ENCODE measurements at places on chromosomes 4 and X. TPM values are rescaled to one million over a fixed set of nuclear protein-coding genes. Genes with fewer than 3 reads are reported as not detected.

HNRNPD gene
- 19.5 TPM for total RNA-seq

CDX4 gene
- not detected for total RNA-seq

CDK16 gene
- total RNA-seq = 89.5 TPM

DAPP1 gene
- total RNA-seq = not detected

PPEF2 gene
- total RNA-seq = not detected

AVPR2 gene
- total RNA-seq = not detected

GRCh38 chrX:87067795-87068369 is 449.7 kb upstream of the KLHL4 start:
- H3K27me3 ChIP-seq = no peaks in the 10 kb centered on the region
- H3K4me1 ChIP-seq = no peaks in the 10 kb centered on the region

DNA sequence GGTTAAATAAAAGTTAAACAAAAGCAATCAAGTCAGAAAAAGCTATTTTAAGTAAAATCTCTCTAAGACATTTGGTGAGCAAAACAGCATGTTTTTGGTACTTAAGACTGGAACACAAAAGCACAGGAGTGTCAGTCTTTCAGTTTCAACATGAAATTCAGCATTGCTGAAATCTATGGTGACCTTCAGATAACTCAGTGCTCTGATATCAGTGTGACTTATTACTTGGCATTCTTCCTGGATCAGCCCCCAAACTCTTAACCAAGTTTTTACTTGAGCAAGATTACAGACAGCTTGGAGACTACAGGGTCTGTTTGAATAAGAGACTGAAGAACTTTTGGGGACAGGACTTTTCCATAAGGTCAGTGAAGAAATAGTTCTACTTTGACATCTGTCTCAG is 437.2 kb downstream of the RAPGEF2 start:
- H3K36me3 ChIP-seq = no peaks in the 10 kb centered on the region
- no peaks in the 10 kb centered on the region for H3K4me1 ChIP-seq
- H3K4me3 ChIP-seq = no peak overlapping the region
- no peaks in the 10 kb centered on the region for H3K27me3 ChIP-seq
- no peak overlapping the region for H3K27ac ChIP-seq
- no peak for DNase-seq

GRCh38 chr4:45765521-45765920 is 358.3 kb downstream of the GABRG1 start:
- no peaks in the 10 kb centered on the region for H3K36me3 ChIP-seq
- no peak overlapping the region for H3K27ac ChIP-seq
- H3K4me3 ChIP-seq = no peak overlapping the region
- no peaks in the 10 kb centered on the region for H3K27me3 ChIP-seq

GRCh38 chr4:55768291-55768690 is 51.3 kb upstream of the EXOC1L start:
- no peak overlapping the region for H3K4me3 ChIP-seq
- peak; percentile 48 for DNase-seq
- H3K4me1 ChIP-seq = peaks cover 5% of the 10 kb centered on the region
- H3K36me3 ChIP-seq = no peaks in the 10 kb centered on the region
- no peaks in the 10 kb centered on the region for H3K27me3 ChIP-seq

DNA sequence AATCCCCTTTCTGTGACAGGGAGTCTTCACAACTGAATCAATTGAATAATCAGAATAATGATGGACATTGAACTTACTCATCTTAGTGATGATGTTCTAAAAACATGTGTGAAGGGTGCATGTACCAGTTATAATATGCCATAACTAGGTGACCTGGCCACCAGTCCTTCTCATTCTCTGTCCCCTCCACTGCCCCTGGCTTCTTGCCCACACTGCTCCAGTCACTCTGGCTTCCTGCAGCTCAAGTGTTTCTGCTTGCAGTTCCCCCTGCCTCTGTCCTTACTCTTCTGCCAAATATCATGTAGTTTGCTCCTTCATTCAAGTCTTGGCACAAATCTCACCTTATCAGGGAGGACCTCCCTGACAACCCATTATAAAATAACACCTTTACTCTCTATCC is 168.1 kb upstream of the SLC7A11 start:
- no peak for DNase-seq
- H3K27me3 ChIP-seq = no peaks in the 10 kb centered on the region
- H3K36me3 ChIP-seq = no peaks in the 10 kb centered on the region
- H3K4me1 ChIP-seq = peaks cover 20% of the 10 kb centered on the region

DNA sequence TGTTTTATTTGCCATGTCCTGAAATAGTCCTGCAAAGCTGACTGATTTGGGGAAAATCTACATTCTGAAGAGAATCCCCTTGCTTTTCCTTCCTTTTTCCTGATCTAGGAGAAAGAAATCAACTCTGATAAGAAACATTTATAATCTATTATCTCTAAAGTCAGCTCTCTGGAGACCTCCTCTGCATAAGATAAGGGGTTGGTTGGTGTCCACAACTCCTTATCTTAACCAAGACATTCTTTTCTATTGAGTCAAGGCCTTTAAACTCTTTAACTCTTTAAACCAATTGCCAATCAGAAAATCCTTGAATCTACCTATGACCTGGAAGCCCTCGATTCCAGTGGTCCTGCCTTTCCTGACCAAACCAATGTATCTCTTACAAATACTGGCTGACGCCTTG is 373.6 kb upstream of the RASGEF1B start:
- H3K4me1 ChIP-seq = no peaks in the 10 kb centered on the region
- no peak for DNase-seq
- H3K36me3 ChIP-seq = no peaks in the 10 kb centered on the region
- no peak overlapping the region for H3K27ac ChIP-seq
- H3K4me3 ChIP-seq = no peak overlapping the region
- H3K27me3 ChIP-seq = no peaks in the 10 kb centered on the region

DNA sequence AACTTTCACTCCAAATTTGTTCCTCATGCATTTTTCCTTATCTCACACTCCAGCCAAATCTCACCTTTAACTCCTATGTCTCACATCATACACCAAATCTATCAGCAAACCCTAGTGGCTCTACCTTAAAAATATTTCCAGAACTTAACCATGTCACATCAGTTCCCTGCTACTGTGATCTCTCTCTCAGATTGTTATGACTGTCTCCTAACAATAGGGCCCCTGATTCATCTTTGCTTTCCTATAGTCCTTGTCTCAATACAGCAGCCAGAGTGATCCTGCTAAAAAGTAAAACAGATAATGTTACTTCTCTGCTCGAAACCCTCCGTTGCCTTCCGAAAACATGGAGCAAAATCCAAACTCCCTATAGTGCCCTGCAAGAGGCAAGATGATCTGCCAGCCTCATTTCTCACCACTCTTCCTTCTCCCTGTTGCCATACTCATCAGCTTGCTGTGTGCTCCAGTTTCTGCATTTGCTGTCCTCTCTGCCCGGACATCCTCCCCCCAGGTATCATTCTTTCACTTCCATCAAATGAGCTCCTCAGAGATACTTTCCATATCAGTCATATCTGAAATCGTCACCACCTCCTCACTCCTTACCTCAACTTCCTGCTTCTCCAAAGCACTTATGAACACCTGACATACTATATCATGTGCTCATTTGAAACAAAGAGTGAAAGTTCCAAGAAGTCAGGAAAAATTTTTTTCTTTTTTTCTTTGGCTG is 293.4 kb upstream of the NR3C2 start:
- no peaks in the 10 kb centered on the region for H3K27me3 ChIP-seq
- no peaks in the 10 kb centered on the region for H3K4me1 ChIP-seq
- no peaks in the 10 kb centered on the region for H3K36me3 ChIP-seq
- no peak overlapping the region for H3K4me3 ChIP-seq

GRCh38 chrX:95318882-95319281 is 1365.8 kb upstream of the DIAPH2 start:
- no peak overlapping the region for H3K27ac ChIP-seq
- no peaks in the 10 kb centered on the region for H3K4me1 ChIP-seq
- no peak overlapping the region for H3K4me3 ChIP-seq
- no peaks in the 10 kb centered on the region for H3K36me3 ChIP-seq
- peak; percentile 2 for DNase-seq

- peak; percentile 58 for DNase-seq
- no peaks in the 10 kb centered on the region for H3K36me3 ChIP-seq
- H3K27me3 ChIP-seq = no peaks in the 10 kb centered on the region
- peak overlapping the region; percentile 52 for H3K4me3 ChIP-seq
- no peak overlapping the region for H3K27ac ChIP-seq
Observed at GRCh38 chr4:176563591-176563990, 229.1 kb downstream of the VEGFC start.

All from GM23248 (cell line).